ENCODE measurements at places on chromosomes 11 and 22.

GRCh38 chr22:32823024-32823730, 21.7 kb downstream of the TIMP3 start:
- peak; percentile 66 for DNase-seq

- no peak for DNase-seq
Observed at GRCh38 chr22:42884616-42885375, 27.7 kb upstream of the ARFGAP3 start.

DNA sequence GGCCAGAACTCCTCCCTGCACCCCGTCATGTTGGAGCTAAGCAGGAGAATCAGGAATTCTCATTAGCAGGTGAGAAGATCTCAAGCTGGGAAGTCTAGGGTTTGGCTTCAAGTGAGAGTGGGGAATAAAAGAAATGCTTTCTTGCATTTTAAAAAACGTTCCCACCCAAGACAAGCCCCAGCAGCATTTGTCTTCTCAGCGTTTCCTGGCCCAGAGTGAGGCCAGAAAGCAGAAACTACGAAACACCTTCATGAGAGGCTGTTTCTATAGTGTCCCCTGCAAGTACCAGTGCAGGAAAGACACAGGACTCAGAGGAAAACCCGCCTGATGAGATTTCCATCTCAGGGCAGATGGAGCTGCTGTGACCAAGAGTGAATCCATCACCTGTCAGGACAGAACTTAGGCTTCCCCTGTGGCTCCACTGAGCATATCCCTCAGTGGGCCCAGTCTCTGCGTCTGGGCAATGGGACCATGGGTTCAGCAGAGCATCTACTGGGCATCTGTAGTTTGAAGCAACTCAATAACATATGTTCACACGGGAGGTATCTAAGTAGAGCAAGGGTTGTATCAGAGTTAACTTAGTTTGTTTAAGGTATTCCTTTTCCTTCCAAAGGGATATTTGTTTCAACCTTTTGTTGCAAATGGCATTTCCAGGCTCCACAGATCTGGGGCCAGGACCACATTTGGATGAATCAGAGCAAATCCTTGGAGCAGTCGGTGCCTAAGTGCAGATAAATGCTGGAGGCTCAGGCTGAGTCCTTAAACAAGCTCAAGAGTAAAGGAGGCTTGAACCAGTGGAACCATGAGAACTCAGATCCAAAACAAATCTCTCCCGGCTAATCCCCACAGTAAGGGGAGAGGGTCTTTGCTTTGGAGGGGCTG, 548.3 kb downstream of the MIAT start:
- no peak for DNase-seq

DNA sequence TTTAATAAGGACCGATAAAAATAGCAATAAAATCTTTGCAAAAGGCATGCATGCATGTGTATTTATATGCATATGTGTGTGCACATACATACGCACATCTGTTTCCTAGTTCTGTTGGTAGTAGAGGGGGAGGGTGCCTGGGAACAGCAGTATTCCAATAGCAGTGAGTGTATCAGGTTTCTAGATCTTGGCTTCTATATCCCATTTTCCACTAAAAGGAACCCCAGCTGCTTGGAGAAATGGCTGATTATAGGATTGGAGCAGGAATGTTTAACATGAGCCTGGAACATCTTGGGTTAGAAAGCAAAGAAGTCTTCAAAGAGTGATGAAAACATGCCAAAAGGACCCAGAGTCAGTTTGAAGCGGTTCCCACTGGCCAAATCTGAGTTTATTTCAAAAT, 21.0 kb downstream of the TNRC6B start:
- DNase-seq = no peak

DNA sequence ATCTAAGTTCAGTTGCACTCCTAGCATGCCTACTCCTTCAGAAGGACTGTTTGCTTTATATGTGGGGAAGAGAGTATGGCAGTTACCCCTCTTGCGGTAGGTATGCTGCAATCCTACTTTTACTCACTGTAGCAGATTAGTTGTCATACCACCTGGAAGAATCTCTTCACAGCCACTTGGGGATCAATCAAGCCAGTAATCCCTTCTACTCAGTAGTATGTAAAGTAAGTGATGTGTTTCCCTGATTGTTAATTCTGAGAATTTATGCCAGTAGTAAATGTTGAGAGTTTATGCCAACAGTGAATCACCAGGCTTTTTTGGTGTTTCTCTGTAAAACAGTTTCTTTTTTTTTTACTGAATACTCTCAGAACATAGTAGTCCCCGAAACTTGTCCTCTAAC, 34.4 kb downstream of the PRMT3 start:
- DNase-seq = no peak

DNA sequence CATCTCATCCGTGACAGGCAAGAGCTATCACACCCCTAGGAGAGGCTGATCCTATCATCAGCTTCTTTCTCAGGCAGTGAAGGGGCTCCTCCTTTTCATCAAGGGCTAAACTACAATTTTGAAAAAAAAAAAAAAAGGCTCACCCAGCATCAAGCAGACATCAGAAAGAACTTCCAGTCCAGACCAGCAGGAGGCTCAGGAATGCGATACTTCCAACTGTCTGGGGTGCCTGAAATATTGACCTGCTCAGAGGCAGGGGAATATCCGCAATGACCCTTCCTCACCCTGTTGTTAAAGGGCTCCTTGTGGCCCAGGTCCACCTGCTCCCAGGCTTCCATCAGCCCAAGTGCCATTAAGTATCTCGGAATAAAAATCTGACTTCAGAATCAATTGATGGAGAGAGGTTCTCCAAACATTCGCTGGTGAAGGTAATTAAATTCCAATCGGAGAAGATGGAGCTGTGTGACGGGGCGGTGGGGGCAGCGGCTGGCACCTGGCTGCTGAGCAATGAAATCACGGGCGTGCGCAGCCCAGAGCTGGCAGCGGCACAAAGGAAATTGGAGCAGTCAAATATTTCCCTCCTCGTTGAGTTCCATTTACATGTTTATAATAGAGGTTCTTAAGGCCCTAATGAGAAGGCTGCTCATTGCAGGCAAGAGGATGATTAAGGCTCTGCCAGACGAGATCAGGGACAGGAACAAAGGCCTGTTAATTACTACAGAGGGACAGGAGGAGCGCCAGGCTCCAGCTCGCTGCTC, 69.0 kb upstream of the THY1 start:
- no peak for DNase-seq

DNA sequence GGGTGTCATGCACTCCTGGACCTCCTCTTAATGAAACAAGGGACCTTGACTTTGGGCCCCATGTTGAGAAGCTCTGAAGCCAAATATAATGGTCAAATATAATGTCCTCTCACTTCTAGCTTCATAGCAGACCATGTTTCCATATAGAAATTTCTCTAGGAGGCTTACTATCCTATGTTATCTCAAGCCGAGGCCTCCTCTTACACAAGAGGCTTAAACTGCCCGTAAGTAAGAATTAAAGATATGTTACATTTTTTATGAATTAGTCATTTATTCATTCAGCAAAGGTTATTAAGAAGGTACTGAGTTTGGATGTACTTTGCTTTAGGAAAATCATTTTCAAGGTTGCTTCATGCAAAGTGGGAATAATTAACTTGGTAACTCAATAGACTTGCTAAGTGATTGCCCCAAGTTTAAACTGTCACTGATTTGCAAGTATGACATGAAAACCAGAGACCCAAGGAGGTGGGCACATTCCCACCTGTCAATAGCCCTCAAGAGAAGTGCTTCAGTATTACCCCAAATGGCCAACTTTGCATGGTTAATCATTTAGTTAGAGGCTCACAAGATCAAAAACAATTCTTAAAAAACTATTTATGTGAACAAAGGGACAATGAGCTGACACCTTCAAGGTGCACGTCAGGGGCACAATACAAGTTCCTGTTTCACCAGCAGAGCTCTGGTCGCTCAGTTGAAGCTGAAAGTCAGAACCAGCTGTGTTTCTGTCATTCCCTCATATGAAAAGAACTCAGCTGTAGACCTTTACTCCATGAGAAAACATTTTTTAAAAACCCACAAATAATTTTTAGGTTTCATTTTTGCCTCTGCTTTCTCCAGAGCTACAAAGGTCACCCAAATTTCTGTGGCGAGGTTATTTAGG, 20.9 kb downstream of the BDNF start:
- no peak for DNase-seq

DNA sequence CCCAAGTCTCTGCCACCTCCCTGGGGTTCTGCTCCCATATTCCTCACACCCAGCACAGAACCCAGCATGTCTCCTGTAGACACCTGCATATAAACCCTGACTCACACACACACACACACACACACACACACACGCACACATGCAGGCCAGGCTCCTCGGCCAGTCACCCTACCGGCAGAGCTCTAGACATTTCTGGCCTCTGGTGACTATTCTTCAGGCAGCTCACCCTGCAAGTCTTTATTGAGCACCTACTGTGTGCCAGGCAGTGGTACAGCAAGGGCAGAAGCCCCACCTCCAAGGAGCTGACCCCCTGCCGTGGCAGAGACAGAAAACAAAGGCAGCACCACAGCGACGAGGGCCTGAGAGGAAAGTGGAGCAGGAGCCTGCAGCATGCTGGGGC, 50.3 kb downstream of the CDKN1C start:
- DNase-seq = no peak

DNA sequence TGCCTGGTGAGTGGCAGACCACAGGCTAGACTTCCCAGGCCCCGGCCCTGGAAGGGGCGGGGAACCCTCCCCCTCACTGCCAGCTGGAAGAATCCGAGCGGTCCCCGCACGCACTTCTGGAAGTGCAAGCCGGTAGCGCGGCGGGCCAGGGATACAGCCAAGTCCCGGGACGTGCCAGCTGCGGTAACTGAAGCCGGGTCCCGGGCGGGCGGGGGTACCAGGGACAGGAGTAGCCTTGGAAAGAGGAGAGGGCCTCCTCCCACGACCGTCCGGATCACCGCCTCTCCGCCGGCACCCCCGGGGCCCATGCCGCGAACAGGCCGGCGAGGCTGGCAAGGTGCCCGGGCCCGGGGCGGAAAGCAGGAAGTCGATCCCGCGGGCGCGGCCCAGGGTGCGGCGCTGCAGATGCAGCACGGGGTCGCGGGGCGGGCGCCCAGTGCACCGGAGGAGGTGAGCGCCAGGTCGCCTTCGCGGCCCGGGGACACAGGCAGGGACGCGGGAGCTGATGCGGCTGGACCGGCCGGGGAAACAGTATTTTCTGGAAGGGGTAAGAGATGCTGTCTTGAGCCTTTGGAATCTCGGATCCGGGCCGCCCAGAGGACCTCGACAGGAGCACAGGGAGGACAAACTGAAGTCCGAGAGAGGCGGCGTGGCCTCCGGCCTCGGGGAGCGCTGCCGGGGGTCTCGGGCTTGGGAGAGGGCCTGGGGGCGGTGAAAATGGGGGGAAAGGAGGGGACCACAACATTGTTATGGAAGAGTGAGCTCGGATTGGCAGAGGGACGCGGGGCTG, 783 bp upstream of the SLC35C1 start:
- peak; percentile 52 for DNase-seq

DNA sequence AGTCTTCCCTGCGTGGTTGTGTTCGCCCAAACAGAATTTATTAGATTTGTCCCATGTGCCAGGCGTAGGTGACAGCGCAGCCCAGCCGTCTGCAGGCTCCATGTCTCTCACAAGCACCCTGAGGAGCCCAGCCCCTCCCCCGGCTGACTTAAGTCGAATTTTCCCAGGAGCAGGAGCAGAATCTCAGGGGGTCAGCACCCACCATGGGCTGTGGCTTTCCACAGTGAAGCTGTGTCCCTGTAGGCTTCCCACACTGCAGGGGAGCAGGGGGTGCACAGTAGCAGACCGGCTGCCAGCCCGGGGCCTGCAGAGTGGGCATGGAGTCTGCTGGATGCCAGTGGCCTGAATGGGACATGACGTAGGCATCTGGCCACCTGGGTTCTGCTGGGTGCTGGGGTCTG, 16.0 kb downstream of the PARVG start:
- no peak for DNase-seq

GRCh38 chr11:128463371-128463829, 124.0 kb downstream of the ETS1 start:
- DNase-seq = no peak

DNA sequence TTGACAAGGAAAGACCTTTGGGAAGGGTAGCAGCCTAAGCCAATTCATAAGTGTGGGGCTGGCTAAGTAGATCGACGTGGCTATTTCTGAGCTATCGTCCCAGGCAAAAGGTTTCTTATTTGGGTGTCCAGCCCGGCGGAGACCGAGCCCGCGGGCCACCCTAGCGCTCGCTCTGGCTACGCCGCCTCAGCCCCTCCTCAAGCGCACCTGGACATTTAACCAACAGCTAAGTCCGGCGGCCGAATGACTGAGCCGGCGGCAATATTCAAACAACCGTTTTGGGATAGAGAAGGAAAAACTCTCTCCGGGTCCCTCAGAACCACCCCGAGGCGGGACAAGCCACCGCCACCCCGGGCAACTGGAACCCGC, 457 bp downstream of the RNF141 start:
- no peak for DNase-seq

Measured in SK-N-DZ (cell line).